ENCODE measurements at places on chromosomes 4 and X.

DNA sequence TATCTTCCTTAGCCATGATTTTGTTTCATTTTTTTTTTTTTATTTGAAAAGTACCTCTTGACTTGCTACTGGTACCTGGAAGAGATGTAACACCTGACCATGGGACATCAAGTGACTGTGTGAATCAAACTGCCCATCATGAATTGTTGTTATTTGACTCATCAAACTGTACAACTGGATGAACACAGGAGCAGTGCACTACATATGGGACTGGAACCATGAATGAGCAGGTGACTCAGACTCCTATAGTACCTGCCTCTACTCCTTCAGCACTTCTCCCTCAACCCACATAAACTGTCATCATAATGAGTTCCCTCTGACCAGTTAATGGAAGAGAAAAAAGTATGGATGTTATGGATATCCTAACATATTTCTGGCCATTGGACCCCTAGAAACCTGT lies 15.9 kb upstream of the UBE2D3 start:
- no peak for DNase-seq

- DNase-seq = no peak
These were observed 40.5 kb downstream of the NFKB1 start for GRCh38 chr4:102541697-102542096.

DNA sequence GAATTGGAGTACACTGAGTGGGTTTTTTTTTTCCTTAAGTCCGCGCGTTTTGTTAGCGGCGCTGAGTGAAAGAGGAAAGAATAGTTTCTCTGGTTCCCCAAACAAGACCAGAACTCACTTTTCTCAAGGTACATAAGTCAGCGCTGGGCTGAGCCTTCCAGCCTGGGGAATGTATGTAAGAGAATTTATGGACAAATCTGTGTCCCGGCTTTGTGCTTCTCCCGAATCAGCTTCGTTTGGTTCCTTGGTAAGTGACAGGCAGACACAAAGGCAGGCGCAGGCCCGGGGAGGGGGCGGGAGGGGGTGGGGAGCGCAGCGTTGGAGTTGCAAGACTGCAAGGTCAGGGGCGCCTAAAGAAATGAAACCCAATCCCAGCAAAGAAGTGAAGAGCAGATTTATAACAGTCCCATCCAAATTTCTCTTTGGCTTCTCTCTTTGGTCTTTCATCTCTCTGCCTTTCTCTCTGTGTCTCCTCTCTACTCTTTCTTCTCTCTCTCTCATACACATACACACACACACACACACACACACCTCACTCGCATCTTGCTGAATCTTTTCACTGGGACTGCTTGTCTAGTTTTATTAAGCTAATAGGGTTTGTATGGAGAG lies 981 bp downstream of the TET2 start:
- peak; percentile 7 for DNase-seq

DNA sequence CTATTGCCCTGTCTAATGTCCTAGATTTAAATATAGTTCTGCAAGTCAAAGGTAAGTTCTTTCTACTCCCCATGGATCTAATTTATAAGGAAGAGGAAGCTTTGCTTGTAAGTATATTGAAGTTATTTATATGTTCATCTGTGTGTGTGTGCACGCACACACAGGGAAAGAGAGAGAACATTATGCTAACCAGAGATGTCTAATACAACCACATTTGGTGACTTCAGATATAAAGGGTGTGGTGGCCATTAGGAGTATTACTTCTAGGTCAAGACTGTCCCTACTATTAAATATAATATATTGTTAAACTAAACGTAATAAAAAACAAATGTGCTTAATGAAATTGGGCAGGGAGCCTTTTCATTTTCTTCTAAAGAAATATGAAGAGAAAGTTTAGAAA lies 4.1 kb downstream of the DCK start:
- DNase-seq = no peak

GRCh38 chr4:188417181-188417580 lies 277.9 kb downstream of the TRIML1 start:
- DNase-seq = no peak

GRCh38 chrX:122272011-122272410 lies 912.1 kb upstream of the GRIA3 start:
- no peak for DNase-seq

GRCh38 chr4:127622921-127623796 lies 9.6 kb upstream of the INTU start:
- no peak for DNase-seq

- DNase-seq = no peak
These were observed 2.2 kb downstream of the RP2 start for GRCh38 chrX:46838974-46839480.

DNA sequence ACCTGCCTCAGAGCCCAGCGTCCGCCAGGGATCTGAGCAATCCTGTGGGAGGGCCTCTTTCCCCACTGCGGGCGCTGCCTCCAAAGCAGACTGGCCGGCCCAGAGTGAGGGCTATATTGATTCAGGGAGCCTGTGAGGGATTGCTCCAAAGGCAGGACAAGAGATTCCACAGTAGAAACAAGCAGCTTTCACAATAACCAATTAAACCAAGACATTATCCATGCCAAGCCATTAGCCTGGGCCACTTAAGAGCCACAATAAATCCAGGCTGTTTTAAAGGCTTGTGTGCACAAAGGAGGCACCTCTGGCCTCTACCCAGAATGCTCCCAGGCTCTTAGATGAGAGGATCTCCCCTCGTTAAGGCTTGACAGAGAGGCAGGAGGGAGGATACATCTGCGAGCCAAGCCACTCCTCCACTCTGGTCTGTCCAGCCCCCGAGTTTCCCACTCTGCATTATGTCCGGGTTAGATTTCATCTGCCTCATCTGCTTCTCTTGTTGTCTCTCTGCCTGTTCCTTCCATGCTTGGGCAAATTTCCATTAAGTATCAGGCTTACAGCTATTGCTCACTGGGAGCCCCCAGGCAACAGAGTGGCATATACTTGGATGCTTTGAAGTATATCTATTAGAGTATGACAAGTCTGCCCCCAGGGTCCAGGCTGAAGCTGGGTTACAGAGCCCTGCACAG lies 357.9 kb downstream of the UNC5C start:
- no peak for DNase-seq

DNA sequence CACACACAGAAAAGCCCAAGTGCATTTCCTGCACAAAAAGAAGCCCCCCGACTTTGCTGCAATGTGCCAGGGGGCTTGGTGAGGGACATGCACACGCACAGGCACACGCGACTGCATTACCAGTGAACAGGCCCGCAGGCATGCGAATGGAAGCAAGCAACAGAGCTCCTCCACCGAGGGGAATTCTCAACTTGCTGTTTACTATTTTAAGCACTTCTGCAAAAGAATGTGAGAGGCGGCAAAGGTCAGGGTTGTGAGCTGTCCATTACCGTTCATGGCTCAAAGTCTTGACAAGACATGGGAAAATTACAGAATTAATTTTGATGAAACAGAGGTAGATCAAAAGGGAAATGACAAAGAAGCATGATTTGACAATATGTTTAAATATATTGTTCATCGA lies 342.5 kb upstream of the NOCT start:
- DNase-seq = no peak

- DNase-seq = no peak
These were observed 1.6 kb downstream of the HTRA3 start for GRCh38 chr4:8270912-8271815.

DNA sequence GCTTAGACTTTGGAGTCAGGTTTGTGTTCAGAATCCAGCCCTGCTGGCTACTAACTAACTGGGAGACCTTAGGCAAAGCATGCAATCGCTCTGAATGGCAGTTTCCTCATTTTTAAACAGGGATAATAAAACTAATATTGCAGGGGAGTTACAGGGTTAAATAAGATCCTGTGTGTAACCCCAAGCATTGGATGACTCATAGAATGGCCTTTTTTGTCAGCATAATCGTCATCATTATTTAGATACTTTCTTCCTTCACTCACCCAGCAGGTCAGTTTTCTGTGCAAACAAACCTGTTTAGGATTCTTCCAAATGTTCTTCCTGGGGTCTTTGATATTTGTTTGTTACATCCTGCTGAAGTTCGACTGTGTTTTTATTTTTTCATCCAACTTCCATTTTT lies 208.2 kb downstream of the EVC2 start:
- DNase-seq = no peak

Data from T-helper 2 cell (primary cell).